ENCODE measurements at places on chromosomes 6 and 20.

- DNase-seq: no peak
Observed at GRCh38 chr6:20907486-20908071, 373.3 kb downstream of the CDKAL1 start.

GRCh38 chr6:1498491-1499113 lies 109.2 kb downstream of the FOXF2 start:
- DNase-seq: no peak

GRCh38 chr20:53713328-53714056 lies 119.9 kb upstream of the ZNF217 start:
- no peak for DNase-seq

DNA sequence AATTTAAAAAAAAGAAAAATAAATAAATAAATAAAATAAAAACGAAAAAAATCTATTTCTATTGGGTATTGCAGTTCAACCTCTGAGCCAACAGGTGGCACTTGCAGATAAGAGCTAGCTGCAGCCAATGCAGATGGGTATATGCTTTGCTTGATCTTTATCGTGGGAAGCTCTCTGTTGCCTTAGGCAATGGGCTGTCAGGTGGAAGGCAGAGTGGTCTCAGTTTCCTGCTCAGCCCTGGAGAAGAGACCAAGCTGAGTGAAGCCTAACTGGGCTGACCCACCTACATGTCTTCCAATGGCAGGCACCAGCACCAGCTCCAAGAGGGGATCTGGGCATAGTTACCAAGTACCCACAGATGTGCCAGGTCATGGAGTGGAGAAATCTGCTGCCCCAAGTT lies 95.0 kb downstream of the AK9 start:
- DNase-seq: no peak

DNA sequence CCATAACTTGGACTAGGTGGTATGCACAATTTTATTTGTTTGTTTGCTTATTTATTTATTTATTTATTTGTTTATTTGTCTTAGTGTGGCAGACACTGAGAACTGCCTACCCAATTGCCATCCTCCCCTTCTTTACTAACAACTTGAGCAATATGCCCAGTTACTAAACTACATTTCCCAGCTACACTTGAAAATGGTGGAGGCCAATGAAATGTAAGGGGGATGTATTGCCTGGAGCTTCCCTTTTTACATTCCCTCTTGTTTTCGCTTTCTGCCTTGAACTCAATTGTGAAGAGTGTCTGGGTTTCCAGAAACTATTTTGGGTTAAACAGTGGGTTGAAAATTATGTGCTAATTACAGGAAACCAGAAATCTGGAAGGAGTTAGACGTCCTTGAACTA lies 152.7 kb upstream of the FKBP1C start:
- no peak for DNase-seq

DNA sequence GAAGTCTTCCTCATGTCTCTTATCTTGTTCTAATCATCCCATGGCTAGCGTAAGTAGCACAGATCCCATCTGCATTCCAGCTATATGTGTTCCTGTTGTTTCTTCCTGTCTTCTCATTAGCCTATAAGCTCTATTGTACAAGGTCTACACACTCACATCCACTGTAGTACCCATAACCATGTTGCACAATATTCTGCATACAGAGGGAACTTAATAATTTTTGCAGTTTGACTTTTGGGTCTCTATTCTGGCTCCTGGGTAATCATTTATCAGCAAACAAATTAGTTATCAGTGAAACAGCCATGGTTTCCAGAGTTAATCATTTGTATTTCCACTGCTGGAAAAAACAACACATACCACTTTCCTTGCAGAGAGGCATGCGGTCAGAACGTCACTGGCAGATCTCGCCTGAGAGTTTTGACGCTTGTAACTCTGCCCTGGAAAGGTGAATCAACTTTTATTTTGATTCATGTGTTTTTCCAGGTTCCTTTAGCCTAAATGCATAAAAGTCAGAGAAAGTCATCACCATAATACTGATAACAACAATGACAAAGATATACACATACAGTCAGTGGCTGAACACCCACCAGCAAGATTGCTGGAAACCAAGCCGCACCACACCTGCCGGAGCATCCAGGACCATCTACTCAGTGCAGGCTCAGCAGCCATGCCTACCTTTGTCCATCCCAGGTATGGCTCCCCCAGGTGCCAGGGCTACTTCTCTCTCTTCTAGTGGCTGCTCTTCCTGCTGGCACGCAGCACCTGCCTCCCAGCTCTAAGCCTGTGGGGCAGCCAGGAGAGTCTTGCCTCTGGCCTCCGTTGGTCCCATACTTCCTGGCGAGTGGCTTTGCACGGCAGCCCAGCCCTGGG lies 158.2 kb downstream of the QRSL1 start:
- no peak for DNase-seq

- DNase-seq: no peak
Observed at GRCh38 chr6:134744301-134744700, 205.6 kb downstream of the ALDH8A1 start.

DNA sequence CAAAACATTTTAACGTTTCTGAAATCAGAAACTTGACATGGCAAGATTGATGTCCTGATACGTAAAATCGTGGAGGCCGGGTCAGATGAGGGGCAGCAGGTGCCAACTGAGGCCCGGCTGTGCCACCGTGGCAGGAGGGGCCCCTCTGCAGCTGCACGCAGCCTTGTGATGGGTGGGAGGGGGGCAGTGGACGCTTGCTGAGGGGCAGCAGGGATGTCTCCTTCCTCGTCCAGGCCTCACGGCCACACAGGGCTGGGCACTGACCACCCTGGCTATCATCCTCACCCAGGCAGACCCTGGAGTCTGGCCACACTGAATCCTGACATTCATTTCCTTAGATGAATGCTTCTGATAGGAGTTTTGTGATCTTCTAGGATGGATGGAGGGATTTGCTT lies 114.7 kb downstream of the ERMARD start:
- no peak for DNase-seq

DNA sequence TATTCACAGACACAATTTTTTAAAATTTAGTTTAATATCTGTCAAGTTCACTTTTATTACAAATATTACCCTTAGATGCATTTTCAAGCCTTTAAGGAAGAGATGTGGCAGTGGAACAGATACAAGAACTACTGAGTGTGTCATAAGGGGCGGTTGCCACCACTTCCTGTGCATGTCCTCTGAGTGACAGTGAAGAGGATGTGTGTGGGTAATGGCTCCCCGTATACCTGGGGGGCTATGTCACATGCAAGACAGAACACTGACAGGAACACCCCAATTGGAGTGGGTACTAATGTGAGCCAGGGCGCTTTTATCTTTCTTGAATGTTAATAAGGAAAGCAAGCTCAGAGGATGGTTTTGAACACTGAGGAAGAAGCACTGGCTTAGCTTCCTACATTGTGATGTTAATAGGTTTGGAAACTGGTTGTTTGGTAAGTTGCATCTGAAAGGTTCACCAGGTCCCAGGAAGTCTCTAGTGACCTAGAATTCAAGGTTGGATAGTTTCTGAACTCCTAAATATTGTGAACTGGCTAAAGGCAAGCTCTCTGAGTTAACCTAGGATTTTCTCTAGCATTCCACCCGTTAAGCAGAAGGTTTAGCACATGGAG lies 83.4 kb upstream of the ASF1A start:
- no peak for DNase-seq

- no peak for DNase-seq
Observed at GRCh38 chr6:51387907-51388306, 569.2 kb downstream of the TFAP2B start.

GRCh38 chr20:55103188-55103587 lies 627.8 kb downstream of the DOK5 start:
- no peak for DNase-seq

DNA sequence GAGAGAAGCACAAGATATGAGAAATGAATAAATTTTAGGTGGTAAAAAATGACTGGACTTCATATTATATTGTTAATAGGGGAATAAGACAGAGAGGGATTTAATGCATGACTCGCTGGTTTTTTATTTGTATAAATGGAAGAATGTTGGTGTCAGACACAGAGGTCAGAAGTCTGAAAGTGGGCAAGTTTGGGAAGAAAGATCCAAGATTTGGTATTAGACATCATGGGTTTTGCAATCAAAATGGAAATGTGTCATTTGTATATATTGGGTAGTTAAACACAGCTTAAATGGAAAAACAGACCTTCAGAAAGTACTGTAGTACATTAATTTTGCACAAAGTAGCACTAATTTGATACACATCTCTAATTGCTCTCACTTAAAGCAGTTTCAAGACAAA lies 96.2 kb downstream of the EYA4 start:
- DNase-seq: no peak

DNA sequence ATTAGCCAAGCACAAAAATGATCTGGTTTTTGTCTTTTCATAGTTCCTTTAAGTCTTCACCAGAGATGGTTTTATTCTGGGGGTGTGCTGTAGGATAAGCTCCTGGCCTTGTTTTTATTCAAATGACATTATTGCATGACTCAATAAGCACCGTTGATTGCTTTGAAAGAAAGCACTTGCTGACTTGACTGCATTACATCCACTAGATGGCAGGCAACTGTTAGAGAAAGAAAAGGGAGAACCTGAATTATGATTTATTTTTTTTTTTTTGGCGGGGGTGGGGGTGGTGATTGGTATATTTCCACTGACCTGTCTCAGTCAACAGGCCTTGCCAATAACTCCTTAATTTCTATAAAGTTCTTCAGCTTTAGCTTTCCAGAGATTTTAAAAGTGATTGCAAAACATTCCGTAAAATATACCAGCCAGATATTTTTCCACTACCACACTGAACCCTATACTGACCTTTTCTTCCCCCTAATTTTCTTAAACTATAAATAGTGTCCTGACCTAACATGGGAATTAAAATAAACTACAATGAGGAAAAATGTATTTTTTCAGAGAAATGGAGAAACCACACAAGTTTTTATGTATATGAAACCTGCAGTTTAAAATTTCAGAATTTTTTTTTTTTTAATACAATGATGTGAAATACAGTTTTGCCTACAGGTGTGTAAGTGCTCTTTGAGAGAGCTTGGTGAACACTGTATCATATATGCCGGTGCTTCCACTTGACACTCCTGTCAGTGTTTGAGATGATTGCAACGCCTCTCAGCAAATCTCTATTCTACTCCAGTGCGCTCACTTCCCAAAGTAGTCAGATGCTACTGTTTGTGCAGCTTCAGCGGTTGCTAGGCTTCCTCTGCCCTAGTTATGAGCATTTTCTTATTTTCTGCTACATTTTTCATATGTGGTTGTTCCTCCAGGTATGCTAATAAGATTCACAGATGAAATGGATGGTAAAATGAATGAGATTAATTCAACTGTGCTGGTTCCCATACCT lies 274.3 kb downstream of the CD109 start:
- DNase-seq: no peak

- DNase-seq: no peak
Observed at GRCh38 chr20:3803854-3804253, 7.7 kb downstream of the CDC25B start.

GRCh38 chr20:22620342-22620741 lies 36.0 kb upstream of the FOXA2 start:
- no peak for DNase-seq

DNA sequence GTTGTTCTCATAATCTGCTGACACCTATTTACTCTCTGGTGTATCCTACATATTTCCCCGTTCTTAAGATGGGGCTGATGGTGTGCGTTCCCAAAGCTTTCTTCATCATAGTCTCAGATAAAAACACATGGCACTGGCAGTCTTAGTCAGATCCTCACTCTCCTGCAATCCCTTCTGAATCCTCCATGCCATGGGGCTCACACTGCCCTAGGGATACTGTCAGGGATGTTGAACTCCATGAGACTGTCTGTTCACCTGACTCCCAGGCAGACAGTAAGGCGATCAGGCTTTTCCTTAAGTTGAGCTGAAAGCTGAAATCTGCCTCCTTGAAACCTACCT lies 76.0 kb downstream of the SLX4IP start:
- DNase-seq: no peak

DNA sequence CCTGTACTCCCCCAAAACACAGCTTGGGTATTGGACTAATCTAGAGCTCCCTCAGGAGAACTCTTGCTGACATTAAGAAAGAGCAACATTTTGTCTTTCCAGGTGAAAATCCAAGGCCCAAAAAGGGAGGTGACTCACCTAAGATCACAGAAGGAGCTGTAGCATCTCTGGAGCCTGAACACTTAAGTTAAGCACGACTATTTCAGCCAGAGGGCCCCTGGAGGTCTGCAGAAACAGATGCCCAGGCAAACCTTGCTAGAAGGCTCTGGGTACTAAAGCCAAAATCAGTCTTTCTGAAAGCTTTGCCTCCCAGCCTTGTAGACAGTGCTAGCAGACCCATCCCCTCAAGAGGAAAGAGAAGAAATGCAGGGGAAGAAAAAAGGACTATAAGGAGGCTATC lies 8.8 kb downstream of the EDN1 start:
- no peak for DNase-seq

- no peak for DNase-seq
Observed at GRCh38 chr6:127349980-127350379, 6.6 kb upstream of the ECHDC1 start.

DNA sequence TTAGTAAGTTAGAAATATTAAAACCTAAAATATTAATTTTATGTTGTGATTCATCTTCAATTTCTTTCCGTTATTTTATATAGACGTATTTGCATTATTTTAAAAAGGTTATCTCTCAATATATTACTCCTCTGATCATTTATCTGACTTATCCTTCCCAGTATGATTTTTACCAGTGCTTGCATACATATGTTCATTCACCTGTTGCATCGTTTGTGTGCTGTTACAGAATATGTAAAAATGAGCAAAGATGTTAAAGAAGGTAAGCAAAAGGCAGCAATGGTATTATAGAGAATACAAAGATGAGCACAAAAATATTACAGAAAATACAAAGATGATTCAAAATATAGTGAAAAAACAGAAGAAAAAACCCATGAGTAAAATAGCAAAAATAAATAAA lies 48.9 kb downstream of the SYCP2 start:
- DNase-seq: no peak

DNA sequence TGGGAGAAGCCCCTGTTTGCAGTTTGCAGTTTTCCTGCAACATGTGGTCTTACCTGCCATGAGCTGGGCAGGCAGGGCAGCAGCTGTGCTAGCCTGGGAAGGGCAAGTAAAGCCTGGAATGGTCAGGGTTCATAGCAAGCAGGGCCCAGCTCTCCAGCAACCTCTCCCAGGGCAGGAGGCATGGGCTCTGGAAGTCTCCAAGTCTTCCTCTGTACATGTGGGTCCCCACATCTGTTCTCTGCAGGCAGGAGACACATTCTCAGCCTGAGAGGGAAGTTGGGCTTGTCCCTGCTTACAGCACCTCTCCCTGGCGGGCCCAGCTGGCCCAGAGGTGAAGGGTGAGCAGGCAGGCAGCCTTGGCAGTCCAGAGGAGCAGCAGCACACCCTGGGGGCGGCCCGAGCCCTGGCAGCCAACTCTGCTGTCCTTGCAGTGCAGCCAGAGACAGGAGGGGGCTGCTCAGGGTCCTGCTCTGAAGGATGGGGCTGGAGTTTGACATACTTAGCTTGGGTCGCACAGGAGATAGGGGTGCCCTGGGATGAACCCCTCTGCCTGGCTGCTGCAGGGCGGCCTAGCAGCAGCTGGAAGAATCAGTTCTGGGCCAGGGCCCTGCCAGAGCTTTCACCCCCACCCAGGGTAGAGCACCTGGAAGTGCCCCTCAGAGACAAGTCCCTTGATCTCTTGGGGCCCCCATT lies 176.0 kb downstream of the MRPL14 start:
- no peak for DNase-seq

- DNase-seq: no peak
Observed at GRCh38 chr6:3328145-3328544, 69.4 kb downstream of the PSMG4 start.

Data from nucleus accumbens (tissue), 56 donors.